OCI-LY7 (cell line): ENCODE measurements at places on chromosomes 5 and 9.
A peak's percentile ranks its signal among the peaks of the same experiment; 100 is the strongest.

DNA sequence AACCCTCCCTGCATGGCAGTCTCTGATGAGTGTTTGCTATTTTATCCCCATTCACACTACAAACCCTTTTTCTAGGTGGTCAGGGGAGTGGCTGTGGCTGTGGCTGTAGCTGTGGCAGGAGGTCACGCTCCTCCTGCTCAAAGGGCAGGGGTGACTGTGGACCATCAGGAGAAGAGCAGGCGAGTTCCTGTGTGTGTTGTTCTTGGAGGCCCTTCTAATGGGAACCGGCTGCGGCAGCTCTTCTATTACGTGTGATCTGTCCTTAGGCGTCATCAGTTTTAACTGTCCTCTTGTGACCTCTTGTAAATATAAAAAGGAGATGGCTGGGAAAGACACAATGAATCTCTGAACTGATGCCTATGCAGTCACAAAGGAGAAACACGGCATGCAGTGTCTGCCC lies 65.1 kb downstream of the ANKH start:
- DNase-seq: no peak

- no peak for DNase-seq
Measured at GRCh38 chr5:5584236-5584745, 161.8 kb downstream of the ICE1 start.

GRCh38 chr5:133509742-133510079 lies 102.6 kb downstream of the FSTL4 start:
- DNase-seq: no peak

DNA sequence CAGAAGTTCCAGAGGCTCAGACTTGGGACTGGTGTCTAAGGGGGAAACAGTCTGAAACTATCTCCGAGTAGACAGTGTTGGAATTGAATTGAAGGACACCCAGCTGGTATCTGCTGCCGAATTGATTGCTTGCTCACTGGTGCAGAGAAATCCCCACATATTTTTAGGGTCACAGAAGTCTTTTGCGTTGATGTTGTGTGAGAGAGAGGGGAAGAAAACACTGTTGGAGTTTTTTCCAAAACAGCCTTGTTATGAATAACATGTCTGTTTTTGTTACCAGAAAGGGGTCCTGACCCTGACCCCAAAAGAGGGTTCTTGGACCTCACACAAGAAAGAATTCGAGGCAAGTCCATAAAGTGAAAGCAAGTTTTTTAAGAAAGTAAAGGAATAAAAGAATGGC lies 81.3 kb downstream of the ALDH7A1 start:
- no peak for DNase-seq

- no peak for DNase-seq
Measured at GRCh38 chr9:78539904-78540303, 243.0 kb downstream of the PSAT1 start.

GRCh38 chr5:76716456-76717157 lies 681 bp downstream of the F2R start:
- no peak for DNase-seq

- peak; percentile 34 for DNase-seq
Measured at GRCh38 chr5:93607367-93608258, 24.6 kb downstream of the NR2F1 start.

GRCh38 chr9:12464910-12465512 lies 228.2 kb upstream of the TYRP1 start:
- peak; percentile 33 for DNase-seq

- no peak for DNase-seq
Measured at GRCh38 chr9:137068539-137069507, 1.5 kb downstream of the SAPCD2 start.

DNA sequence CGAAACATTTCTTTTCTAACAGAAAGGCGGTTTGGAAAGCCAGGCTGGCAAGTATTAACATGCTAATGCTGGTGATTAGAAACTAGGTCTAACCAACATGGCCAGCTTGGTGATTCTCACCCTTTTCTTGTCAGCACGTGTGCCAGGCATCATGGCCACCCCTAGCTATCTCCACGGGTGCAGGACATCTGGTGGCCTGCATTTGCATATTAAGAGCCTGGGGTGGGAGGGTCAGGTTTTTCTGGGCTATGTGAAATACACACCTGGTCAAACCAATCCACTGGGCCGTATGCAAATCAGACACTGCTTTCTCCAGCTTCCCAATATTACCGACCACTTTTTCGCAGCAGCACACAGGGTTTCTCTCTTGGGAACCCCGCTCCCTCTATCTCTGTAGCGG lies 612.1 kb downstream of the PTPRD start:
- no peak for DNase-seq

DNA sequence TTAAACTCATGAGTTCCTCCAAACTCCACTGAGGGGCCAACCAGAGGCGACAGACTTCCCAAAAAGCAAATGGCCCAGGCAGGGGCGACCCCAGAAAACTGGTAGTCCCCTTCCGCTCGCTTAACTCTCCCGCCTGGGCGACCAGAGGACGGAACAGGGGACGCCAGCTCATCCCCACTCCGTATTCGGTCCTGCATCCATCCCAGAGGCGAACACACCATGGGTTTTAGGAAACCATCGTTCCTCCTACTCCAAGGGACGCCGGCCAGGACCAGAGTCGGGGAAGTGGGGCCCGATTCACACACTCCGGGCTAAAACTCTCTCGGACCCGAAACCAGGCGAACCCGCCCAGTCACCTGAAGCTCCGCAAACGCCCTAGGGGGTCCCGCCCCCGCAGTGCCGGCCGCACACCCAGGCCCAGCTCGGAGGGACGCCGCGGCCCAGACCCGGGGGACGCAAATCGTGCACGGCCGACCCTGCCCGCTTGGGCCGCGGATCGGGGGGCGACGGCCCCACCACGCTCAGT lies 478 bp downstream of the TEX10 start:
- DNase-seq: peak; percentile 59

DNA sequence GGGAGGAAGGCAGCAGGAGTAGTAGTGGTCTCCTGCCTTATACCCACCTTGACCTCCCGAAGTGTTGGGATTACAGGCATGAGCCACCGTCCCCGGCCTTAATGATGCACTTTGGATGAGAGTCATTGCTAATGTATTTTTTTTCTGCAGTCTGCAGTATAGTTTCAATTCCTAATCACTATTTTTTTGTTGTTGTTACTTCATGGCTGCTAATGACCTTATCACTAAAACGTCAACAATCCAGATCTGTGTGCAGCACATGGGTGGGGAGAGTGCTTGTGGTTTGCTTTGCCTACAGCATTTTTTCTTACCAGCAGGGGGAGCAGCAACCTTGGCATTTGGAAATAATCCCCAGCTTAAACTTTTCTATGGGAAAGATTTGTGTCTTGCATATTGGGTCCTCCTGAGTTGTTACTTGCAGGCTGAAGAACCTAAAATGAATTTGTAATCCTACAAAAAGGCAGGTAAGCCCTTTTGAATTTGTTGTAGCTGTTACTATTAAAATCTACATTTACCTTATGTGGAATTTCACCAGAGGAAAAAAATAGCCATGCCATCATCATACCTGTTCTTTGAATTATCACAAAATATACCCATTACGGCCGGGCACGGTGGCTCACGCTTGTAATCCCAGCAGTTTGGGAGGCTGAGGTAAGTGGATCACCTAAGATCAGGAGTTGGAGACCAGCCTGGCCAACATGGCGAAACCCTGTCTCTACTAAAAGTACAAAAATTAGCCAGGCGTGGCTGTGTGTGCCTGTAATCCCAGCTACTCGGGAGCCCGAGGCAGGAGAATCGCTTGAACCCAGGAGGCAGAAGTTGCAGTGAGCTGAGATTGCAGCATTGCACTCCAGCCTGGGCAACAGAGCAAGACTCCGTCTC lies 6.3 kb upstream of the MED7 start:
- DNase-seq: peak; percentile 78

- DNase-seq: no peak
Measured at GRCh38 chr5:168316139-168316578, 24.7 kb downstream of the WWC1 start.

DNA sequence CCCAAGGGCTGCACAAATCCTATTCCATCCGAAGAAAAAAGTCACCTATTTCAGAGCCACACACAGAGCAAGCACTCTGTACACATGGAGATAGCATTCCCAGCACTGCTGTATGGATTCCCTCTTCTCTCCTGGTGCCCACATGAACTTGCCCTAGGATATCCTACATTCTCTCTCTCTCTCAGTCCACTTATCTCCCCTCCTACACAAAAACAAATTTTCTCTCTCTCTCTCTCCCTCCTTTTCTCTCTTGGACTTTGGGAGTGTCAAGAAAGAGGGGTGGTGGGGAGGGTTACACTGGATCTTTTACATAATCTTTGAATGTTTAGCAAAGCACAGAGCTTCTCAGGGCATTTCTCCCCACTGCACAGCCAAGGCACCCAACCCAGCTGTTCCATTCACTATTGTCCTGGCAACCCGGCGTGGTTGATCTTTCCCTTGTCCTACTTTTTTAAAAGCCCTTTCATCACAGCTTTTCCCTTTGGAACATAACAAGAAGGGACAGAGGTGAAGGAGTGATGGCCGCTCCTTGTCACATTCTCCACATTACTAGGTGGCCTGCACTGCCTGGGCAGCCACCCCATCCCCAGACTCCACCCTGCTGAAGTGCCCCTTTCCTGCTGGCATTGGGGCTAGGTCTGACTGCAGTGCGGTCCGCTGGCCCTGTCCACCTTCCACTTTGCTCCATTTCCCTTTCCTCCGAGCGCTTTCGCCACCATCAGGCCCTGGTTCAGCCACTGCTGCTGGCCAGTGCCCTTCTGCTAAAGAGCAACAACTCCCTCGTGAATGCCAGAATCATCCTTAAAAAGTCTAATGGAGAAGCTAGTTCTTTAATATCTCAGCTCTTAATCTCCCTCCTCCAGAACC lies 22.2 kb upstream of the SLC1A3 start:
- no peak for DNase-seq

DNA sequence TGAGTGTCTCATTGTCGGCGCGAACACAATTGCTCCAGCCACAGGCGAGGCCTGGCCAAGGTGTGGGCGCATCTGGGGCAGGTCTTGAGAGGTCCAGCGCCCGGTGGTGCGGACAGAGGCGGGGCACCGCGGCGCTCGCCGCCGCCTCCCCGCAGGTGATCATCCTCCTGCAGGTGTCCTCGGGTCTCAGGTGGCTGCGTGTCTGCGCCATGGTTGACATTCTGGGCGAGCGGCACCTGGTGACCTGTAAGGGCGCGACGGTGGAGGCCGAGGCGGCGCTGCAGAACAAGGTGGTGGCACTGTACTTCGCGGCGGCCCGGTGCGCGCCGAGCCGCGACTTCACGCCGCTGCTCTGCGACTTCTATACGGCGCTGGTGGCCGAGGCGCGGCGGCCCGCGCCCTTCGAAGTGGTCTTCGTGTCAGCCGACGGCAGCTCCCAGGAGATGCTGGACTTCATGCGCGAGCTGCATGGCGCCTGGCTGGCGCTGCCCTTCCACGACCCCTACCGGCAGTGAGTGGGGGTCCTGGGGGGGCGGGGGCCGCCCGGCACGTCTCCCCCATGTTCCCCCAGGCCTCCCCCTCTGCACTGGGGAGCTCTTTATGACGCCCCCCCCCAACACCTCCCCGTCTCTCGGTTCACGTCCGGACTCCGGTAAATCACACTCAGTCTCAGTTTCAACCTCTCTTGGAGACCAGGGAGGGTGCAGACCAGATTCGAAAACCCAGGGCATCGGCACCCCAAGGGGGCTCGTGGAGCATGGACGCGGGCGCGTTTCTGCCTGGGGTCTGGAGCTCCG lies 446 bp downstream of the NXNL2 start:
- no peak for DNase-seq

DNA sequence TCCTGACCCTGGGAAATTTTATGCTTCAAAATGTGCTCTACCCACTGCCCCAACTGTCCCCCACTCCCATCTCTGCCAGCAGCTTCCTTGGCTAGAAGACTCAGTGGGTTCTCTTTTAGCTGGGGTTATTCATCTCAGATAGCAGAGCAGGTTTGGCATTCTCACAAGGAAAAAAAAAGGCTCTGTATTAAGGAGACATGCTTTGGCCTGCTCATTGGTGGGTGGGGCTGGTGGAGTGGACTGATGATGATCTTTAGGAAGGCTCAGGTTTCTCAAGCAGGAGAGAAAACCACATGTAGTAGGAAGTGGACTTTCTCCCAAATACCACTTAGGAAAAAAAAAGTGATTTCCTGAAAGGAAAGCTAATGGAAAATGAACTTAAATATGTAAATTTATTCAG lies 279.2 kb upstream of the ZNF462 start:
- DNase-seq: no peak

DNA sequence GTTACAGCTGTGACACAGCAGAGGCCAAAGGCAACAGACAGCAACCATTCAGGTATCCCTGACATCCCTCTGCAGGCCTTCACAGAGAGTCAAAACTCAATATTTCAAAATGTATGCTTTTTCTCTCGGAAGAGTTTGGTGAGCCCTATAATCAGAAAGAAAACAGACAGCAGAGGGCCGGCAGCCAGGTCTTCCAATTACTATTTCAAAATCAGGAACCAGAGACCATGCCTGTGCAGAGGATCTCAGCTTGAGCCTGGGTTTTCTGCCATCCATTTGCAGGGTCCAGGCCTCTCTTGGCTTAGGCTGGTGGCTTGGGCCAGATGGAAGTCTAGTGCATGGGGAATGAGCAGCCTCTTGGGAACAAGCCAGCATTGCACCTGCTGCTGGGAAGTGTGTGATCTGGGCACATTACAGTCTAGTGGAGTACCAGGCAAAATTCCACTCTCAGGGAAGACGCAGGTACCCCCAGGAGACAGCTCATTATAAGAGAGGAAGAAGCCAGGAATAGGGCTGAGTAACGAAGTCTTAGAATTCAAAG lies 231.3 kb downstream of the ENC1 start:
- DNase-seq: no peak

DNA sequence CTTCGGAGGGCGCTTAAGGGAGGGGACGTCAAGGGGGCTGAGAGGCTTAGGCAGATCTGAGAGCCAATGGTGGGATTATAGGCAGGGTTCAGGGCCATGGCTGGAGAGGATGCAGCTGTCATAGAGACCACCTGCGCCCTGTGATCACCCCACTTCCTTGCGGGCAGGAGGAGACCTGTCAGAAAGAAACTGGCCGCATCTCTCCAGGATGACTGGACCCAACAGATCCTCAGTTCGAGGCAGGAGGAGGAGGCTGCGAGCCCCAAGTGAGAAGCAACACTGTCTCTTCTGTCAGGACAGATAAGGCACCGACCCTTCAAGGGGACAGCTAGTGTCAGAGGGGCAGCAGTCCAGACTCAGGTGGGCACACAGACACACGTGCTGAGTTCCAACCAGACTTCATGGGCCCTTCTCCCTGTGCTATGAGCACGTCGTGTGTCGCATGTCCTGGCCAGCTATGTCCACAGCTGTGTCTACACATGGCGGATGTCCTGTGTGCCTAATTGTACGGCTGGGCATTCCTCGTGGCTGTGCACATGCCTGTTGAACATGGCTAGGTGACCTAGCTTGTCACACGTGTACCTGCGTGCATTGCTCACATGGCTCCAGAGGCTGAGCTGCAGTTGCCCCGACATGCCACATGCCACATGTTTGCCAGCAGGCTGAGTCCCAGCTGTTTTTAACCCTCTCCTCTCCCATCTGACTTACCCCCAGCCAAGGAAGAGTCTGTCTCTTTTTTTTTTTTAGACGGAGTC lies 583 bp upstream of the AQP3 start:
- no peak for DNase-seq

- DNase-seq: no peak
Measured at GRCh38 chr9:14366076-14366475, 52.1 kb upstream of the NFIB start.
